ENCODE measurements at places on chromosomes 1 and 21. TPM values are rescaled to one million over a fixed set of nuclear protein-coding genes. Genes with fewer than 3 reads are reported as not detected.

The NAXE gene
- 61.0 TPM for polyA plus RNA-seq

The RGSL1 gene
- polyA plus RNA-seq: not detected

The ZNF593 gene
- polyA plus RNA-seq: 78.6 TPM

The TOMM40L gene
- polyA plus RNA-seq: 7.9 TPM

The PTPRC gene
- polyA plus RNA-seq: not detected

The KCNN3 gene
- polyA plus RNA-seq: 0.02 TPM

The FCGR3A gene
- polyA plus RNA-seq: not detected
